Peyer's patch (tissue), 4 donors: ENCODE measurements at places on chromosomes 2 and 18. TPM values are rescaled to one million over a fixed set of nuclear protein-coding genes. Genes with fewer than 3 reads are reported as not detected.

PXDN gene
- total RNA-seq, result 148 TPM

- no peak for DNase-seq
Measured at GRCh38 chr2:196783431-196784094, 15.9 kb downstream of the GTF3C3 start.

GRCh38 chr2:12105180-12105579 is 358.7 kb downstream of the LPIN1 start:
- DNase-seq, result no peak

GRCh38 chr18:8946066-8946838 is 156.2 kb upstream of the NDUFV2 start:
- no peak for DNase-seq

GRCh38 chr2:151552287-151552686 is 142.6 kb downstream of the RIF1 start:
- no peak for DNase-seq

DNA sequence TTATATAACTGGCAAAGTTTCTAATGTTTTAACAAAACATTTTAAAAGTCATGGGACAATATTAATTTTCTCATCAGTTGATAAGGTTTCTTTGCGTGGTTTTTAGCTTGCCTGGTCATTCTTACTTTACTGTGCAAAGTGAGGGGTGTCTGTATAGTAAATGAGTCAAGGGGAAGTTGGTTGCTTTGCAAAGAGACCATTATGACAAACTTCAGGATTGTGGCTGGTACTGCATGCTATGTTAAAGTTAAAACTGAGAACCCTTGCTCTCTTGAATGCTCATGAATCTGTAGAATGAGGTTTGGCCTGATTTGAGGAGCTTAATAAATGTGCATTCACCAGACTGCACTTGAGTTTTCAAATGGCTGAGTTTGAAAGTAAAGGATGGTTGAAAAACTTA is 47.0 kb downstream of the COL4A4 start:
- no peak for DNase-seq

- DNase-seq, result peak; percentile 32
Measured at GRCh38 chr2:240139011-240139441, 1.4 kb downstream of the OTOS start.

DNA sequence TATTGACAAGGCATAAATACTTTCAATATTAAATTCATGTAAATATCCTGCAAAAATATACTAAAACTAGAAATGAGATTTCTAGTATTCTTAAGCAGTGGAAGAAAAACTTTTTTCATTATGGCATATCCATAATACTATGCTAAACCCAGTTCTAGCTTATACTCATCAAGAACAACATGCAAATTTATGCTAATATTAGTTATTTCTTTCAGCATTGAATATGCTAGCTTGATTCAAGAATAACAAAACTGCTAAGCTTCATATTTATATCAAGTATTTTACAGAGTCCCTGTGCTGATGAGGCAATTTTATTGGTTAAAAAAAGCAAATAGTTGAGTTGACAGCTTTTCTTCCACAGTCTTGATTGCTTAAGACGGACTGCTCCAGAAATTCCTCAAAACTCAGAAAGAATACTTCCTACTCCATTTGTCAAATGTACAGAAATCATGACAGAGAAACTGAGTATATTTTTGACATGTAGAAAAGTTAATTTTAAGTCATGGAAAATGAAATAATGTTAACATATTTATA is 105.0 kb downstream of the PIGN start:
- DNase-seq, result no peak

DNA sequence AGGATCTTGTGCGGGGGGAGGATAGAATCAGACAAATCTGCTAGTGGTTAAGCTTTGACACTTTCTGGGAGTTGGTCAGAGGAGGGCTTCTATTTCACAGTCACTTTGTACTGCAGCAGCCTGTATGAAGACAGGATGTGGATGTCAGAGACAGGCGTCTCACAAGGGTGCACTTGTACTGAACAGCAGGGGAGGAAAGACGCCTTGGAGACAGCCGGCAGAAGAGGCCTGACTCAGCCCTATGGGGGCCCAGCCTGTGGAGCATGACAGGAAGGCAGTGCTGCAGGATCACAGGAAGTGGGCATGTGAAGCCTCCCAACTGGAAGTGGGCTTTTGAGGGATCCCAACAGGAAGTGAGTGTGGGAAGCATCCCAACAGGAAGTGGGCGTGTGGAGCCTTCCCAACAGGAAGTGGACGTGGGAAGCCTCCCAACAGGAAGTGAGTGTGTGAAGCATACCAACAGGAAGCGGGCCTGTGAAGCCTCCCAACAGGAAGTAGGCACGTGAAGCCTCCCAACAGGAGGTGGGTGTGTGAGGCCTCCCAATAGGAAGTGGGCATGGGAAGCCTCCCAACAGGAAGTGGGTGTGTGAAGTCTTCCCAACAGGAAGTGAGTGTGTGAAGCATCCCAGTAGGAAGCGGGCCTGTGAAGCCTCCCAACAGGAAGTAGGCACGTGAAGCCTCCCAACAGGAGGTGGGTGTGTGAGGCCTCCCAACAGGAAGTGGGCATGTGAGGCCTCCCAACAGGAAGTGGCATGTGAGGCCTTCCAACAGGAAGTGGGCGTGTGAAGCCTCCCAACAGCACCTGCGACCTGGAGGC is 212.3 kb downstream of the SNTG2 start:
- DNase-seq, result no peak

DNA sequence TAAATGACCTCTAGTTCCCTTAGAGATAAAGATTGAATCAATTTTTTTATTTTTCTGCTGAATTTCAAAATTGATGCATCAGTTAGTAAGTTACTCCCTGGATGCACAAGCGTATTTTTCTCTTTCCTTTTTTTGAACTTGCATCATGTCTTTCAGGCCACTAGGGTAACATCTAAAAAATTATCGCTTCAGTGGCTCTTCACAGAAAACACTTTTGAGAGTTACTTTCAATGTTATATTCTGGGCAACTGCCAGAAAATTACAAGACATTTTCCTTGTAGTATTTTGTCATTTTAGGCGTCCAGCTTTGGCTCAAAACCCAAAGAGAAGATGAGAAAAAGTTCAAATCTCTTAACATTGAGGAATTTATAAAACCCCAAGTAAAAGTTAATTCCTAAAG is 59.8 kb downstream of the DSEL start:
- DNase-seq, result no peak

DNA sequence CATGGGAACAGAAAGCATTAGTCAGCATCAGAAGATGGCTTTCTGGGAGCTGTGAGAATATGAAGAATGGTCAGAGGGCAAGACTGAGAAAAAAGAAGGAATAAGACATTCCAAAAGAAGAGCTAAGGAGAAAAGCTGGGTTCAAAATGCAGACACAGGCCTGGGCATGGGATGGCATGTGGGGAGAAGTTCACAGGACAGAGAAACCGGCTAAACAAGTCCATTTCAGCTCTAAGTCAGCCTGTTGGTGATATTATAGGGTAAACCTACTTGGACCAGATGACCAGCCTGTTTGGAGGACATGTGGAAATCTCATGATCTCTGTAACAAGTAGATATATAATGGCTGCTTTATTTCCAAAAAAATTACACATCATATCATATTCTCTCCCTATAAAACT is 91.7 kb upstream of the MEIS1 start:
- DNase-seq, result no peak

- DNase-seq, result no peak
Measured at GRCh38 chr2:26581991-26582842, 58.9 kb downstream of the CIB4 start.
